ENCODE measurements at places on chromosomes 6 and 20. TPM values are rescaled to one million over a fixed set of nuclear protein-coding genes. Genes with fewer than 3 reads are reported as not detected.

GRCh38 chr20:59733351-59733750 is 129.0 kb downstream of the PHACTR3 start:
- DNase-seq = no peak

GRCh38 chr6:100344761-100345160 is 120.0 kb downstream of the SIM1 start:
- DNase-seq = no peak

DNA sequence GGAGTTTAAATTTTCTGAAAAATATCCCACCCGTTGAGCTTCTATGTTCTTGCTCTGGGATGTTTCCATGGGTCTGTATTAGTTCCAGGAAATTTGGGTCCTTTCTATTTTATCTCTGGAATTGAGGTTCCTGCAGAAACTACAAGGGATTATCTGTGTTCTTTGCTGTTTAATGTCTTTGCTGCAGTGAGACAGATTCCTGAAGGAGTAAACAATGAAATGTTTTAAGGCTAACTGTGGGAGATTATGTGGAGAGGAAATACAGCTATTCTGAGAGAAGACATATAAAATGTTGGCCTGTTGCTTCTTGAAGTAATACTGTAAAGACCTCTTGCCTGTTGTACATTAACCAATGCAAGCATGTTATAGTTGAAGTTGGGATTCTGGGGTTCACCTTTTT is 43.5 kb downstream of the SAMD5 start:
- no peak for DNase-seq

Gene UST
- total RNA-seq = 11.7 TPM

GRCh38 chr20:19964289-19965265 is 52.6 kb upstream of the NAA20 start:
- DNase-seq = peak; percentile 64
